Osteoblast (primary cell): ENCODE measurements at places on chromosomes 3 and 15. TPM values are rescaled to one million over a fixed set of nuclear protein-coding genes. Genes with fewer than 3 reads are reported as not detected.

KCNAB1 gene
- total RNA-seq: under 0.01 and 0.36 TPM in 2 replicates

VWA5B2 gene
- total RNA-seq: not detected in 2 replicates

PRR23A gene
- total RNA-seq: not detected in 2 replicates

SOX14 gene
- not detected in 2 replicates for total RNA-seq

THSD4 gene
- 15.6 TPM in 2 replicates for total RNA-seq

GOLGA6B gene
- not detected in 2 replicates for total RNA-seq

RTP3 gene
- total RNA-seq: not detected in 2 replicates

HRG gene
- not detected in 2 replicates for total RNA-seq

ARHGEF26 gene
- total RNA-seq: 2.7 and 3.6 TPM in 2 replicates

AMT gene
- 1.1 and 1.2 TPM in 2 replicates for total RNA-seq

FEZF2 gene
- not detected in 2 replicates for total RNA-seq

ACKR4 gene
- 0.72 TPM in 1 of 2 replicates, not detected in the other for total RNA-seq

XYLB gene
- total RNA-seq: 10.1 and 12.4 TPM in 2 replicates

NEIL1 gene
- total RNA-seq: 3.6 and 5.0 TPM in 2 replicates

SYNPR gene
- not detected in 2 replicates for total RNA-seq

CTXN2 gene
- total RNA-seq: not detected in 2 replicates

CFAP100 gene
- total RNA-seq: not detected in 2 replicates

KBTBD12 gene
- total RNA-seq: not detected in 2 replicates

ISL2 gene
- 0.29 and 1.1 TPM in 2 replicates for total RNA-seq

ATP6V1A gene
- 140 and 166 TPM in 2 replicates for total RNA-seq

C2CD4B gene
- total RNA-seq: not detected in 2 replicates

ARNT2 gene
- 26.2 and 30.0 TPM in 2 replicates for total RNA-seq

GOLGA6L2 gene
- not detected in 2 replicates for total RNA-seq

SNX1 gene
- total RNA-seq: 51.0 and 51.9 TPM in 2 replicates
